ENCODE measurements at places on chromosomes 11 and 22.
A peak's percentile ranks its signal among the peaks of the same experiment; 100 is the strongest.

- DNase-seq, result no peak
These were observed 37.0 kb upstream of the KIRREL3 start for GRCh38 chr11:127037596-127037995.

DNA sequence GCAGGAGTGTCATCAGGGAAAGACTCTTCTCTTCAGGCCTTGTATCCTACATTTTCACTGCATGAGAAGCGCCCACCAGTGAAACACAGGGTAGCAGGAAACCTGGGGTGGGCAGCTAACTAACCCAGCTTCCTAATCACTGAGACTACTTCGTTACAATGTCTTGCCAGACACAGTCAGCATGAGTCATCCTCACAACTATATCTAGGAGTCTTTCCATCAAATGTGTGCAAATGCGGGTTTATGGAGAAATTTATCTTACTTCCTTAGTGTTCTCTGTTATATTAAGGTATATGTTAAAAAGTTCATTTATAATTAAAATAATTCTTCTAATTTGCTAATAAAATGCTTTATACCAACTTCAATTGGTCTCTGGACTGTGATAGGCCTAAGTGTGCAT is 79.9 kb upstream of the RAB1B start:
- DNase-seq, result peak; percentile 10

- DNase-seq, result no peak
These were observed 35.3 kb downstream of the KIAA0930 start for GRCh38 chr22:45205276-45205925.

DNA sequence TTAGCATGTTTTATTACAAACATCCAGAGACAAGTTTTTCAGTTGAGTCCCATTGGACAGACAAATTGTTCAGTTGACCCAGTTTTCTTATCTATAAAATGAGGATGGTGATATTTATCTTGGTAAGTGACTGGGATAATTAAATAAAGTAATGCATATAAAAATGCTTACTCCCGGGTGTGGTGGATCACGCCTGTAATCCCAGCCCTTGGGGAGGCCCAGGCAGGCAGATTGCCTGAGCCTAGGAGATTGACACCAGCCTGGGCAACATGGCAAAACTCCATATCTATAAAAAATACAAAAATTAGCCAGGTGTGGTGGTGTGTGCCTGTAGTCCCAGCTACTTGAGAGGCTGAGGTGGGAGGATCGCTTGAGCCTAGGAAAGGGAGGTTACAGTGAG is 15.6 kb upstream of the ACER3 start:
- no peak for DNase-seq

- DNase-seq, result no peak
These were observed 6.6 kb downstream of the PRSS23 start for GRCh38 chr11:86806903-86807302.

DNA sequence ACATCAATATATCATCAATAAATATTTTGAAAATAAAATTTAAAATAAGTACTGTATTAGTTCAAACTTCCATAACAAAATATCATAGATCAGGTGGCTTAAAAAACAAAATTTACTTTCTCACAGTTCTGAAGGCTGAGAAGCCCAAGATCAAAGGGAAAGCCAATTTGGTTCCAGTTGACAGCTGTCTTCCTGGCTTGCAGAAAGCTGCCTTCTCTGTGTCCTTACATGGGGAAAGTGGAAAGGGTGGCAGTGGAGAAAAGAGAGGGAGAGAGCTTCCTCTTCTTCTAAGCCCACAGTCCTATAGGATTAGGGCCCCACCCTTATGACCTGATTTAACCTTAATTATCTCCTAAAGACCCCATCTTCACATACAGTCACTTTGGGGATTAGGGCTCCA is 51.2 kb upstream of the MYOD1 start:
- DNase-seq, result no peak

DNA sequence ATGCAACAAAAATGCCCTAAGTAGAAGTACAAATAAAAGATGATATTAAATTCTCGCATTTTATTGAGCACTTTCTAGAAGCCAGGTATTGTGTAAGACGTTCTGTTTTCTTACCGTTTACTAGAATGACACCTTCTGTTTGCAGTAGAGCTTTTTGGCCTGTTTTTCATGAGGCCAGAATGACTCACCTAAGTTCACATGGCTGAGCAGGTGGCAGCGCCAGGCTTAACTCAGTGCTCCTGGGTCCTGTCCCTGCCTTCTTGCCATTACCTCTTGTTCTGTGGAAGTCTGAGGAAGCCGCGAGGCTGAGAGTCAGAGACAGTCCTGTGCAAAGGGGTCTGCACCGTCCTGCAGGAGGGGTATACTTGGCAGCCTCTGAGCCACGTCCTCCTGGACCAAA is 113.8 kb downstream of the ATXN10 start:
- no peak for DNase-seq

- DNase-seq, result no peak
These were observed 2.0 kb upstream of the KLHL35 start for GRCh38 chr11:75434886-75435570.

GRCh38 chr11:79086056-79086455 is 354.8 kb downstream of the TENM4 start:
- DNase-seq, result no peak

GRCh38 chr11:102603091-102603490 is 22.0 kb downstream of the MMP20 start:
- DNase-seq, result peak; percentile 16

DNA sequence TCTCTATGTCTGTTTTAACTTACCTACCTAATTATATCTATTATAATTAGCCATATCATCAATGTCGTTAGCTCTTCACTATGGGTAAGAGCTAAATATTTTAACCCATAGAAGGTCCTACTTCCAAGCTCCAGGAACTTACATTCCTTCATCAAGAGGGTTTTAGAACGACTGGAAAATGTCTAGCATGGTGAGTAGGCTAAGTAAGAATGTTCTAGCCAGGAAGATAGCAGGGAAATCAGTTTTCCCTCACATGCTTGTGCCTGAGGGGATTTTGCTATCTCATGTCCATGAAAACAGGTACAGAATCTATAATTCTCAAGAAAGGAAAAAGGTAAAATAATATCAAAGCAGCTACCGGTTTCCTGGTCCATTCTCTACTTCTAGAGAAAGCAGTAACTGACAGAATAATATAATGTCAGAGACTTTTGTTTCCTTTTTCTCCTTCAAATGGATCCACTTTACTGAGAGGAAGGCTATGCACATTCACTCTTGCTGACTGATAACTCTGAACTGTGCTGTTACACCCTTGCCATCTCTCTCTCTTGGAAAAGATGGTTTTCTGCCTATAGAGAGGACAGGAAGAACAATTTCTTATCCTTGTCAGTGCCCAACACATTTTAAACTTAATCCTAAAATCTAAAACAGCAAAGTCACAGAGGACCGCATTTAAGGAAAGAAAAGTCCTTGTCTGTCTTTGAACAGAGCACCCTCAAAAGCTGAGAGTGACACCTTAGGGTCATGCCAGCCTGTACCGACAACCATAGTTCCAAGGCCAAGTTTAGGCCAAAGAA is 67.0 kb downstream of the MAML2 start:
- no peak for DNase-seq

- no peak for DNase-seq
These were observed 1321.1 kb downstream of the TBC1D22A start for GRCh38 chr22:48083502-48083901.

DNA sequence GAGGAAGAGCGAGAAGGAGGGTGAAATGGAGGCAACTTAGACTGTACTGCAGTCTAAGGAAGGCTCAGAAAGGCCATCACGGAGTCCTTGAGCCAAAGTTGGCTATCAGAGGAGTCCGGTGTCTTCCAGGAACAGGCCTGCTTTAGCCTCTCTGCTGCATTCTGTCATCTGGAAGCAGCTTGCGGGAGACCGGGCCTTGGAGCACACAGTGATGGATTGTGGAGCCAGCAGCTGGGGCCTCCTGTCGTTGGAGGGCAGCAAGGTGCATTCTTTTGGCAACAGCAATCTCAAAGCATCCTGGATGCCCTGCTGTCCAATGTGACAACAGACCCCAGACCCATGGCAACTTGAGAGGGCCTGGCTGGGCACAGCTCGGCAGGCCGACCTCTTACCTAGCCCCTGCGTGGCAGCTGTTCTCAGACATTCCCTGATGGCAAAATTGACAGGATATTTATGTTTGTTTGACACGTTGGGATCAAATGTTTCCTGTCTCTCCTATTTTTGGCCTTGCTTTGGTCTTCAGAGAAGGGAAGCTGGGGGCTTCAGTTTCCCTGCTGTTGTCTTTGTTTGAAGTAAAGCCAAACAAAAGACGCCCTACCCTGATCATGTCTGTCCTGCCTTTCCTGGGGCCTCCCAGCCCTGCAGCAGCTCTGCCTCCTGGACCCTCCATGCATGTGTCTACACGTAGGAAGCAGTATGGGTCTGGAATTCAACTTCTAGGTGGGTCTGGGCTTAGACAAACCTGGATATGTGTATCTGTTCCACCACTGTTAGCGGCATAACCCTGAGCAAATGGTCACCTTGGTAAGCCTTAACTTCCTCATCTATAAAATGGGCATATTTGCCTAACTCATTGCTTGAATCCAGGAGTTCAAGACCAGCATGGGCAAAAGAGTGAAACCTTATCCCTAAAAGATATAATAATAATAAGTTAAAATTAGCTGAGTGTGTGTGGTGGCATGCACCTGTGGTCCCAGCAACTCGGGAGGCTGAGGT is 43.9 kb upstream of the LMO2 start:
- DNase-seq, result no peak

- DNase-seq, result no peak
These were observed 12.2 kb downstream of the AP2A2 start for GRCh38 chr11:937841-938261.

DNA sequence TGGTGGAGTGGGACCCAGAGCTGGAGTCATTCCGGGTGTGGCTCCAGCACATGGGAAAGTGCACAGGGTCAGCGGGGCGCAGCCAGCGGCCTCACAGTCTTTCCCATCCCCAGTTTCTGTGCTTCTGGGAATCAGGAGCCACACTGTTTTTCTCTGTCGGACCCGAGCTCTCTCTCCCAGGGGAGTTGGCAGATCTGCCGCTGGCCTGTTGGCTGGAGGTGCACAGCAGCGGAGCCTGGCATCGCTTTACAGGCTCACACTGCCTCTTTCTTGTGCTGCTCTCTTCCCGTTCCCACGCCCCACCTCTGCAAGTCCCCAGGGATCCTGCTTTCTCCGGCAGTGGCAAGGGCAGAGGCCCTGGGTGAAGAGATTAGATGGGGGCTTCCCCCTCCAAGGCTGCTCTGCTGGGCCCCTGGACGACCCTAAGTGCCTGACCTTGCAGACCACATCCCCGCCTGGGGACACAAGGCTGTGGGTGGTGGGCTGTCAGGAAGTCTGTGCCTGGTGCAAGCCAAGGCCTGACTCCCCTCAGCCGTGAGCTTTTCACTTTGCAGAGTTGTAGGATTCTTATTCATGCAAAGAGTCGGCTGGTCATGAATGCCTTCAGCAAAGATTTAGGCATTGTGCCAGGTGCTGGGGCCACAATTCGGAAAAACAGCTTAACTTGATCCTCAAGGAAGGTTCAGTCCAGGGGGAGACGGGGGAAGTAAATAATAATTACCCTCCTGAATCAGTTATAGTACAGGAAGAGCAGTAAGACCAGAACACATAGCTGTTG is 116.3 kb downstream of the TIMP3 start:
- DNase-seq, result no peak

DNA sequence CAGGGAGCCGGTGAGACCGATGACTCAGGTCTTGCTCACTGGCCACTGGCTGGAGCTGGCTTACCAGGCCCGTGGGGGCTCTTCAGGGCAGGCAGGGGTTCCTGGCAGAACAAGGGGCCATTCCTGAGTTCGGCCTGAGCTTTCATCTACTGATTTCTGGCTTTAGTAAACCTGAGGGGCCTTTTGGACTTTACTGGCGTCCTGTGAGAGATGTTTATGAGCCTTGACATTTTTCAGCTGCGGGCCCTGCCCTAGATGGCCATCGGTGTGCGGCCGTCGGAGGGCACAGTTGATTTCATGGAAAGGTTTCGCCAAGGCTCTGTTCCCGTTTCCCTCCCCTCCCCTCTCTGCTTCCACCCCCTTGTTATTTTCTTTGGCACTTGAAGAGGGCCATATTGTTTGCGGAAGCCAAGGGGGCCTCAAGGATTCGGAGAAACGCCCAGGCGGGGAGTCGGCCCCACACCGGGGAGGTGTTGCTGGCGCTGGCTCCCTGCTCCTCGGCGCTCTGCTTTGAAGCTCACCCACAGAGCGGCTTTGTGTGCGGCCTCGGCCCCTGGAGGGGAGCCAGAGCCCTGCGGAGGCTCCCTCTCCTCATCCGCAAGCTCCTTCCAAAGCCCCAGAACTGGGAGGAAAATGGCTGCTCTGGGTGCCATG is 17.7 kb downstream of the ELF5 start:
- DNase-seq, result no peak

- no peak for DNase-seq
These were observed at the start of gene APOL6 for GRCh38 chr22:35648066-35649025. APOL6 (plus strand) TSS chr22:35648446; CDS start chr22:35656426, 7,980 bp downstream.

- no peak for DNase-seq
These were observed 6.0 kb downstream of the SYT9 start for GRCh38 chr11:7257724-7258123.

GRCh38 chr11:134202661-134203060 is 21.1 kb downstream of the NCAPD3 start:
- no peak for DNase-seq

- DNase-seq, result no peak
These were observed 19.8 kb upstream of the CDON start for GRCh38 chr11:126082251-126083109.

DNA sequence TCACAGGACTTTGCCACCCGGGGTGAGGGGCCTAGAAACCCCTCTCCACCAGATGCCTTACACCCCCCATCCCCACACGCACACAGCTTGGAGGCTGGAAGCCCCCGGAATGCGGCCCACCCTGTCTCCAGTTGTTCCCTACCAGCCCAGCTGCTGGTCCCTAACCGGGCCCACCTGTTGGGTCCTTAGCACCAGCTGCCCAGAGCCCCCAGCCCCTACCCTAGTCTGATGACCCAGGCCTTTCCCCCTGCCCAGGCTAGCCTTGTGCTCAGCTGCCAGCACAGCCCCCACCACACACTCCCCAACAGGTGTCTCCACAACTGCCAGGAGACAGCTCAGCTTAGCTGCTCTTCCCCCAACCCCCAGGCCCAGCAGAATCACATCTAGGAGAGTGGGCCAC is 67.1 kb downstream of the CDKN1C start:
- no peak for DNase-seq

- DNase-seq, result no peak
These were observed 113.3 kb downstream of the FAM76B start for GRCh38 chr11:95676308-95676707.

- no peak for DNase-seq
These were observed 367.3 kb downstream of the OPCML start for GRCh38 chr11:133164986-133165385.

GRCh38 chr11:128532016-128532571 is 55.3 kb downstream of the ETS1 start:
- no peak for DNase-seq

DNA sequence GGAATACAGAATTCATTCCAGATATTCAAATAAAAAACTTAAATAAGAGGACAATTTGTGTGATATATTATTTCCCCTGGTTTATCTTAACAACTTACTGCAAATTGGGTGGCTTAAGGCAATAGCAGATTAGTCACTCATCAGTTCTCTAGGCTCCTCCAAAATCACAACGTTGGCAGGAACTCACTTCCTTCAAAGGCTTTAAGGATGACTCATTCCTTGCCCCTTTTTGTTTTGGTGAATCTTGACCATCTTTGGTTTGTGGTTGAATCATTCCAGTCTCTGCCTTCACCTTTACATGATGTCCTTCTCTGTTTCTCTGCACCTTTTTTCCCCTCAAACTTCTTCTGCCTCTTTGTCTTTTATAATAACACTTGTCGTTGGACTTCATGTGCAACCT is 3.4 kb downstream of the OR10AG1 start:
- DNase-seq, result no peak

Data from AG04450 (cell line).